ENCODE measurements at places on chromosomes 16 and 17. TPM values are rescaled to one million over a fixed set of nuclear protein-coding genes. Genes with fewer than 3 reads are reported as not detected.

RNU2-1 gene
- polyA plus RNA-seq: 3.7 TPM

ANKRD40 gene
- 20.2 TPM for polyA plus RNA-seq

NPIPB9 gene
- not detected for polyA plus RNA-seq

UBN1 gene
- 9.3 TPM for polyA plus RNA-seq

CSH2 gene
- polyA plus RNA-seq: not detected

CA10 gene
- polyA plus RNA-seq: not detected

TOX3 gene
- polyA plus RNA-seq: not detected

TBC1D3 gene
- polyA plus RNA-seq: 0.15 TPM

ABCC12 gene
- not detected for polyA plus RNA-seq

EIF3C gene
- 533 TPM for polyA plus RNA-seq

CES1 gene
- polyA plus RNA-seq: 0.84 TPM

DNA sequence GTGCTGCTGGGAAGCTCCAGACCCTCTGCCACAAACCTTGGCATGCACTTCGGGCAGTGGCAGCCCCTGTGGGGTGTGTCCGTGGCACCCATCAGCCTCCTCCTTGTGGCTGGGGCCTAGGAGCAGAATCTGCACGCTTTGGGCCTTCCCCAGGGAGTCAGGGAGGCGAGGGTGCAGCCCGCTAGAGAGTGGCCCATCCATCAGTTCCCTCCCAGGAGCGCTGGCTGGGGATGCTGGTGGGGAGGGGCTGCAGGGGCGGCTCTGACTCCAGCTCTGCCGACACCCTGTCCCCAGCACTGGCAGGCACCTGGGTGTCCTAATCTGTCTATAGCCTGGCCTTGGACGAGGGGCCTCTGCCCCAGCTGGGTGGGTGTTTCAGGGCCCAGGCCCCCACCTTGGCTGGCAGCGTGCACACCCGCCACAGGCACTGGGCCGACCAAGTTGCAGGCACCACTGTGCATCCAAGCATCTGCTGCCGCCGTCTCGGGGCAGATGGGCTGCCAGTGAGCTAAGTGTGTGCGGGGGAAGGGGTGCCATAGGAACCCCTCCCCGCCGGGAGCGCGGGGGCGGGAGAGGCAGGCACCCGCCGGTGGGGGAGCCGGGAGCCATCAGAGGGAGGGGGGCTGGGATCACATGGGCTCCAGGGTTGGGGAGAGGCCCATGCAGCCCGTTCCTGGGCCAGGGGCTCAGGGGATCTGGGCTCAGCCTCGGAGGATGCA lies 30.2 kb downstream of the ENDOV start:
- DNase-seq: no peak

GRCh38 chr16:27066668-27067537 lies at the start of gene C16orf82:
C16orf82 (plus strand) TSS chr16:27066927.
- peak; percentile 6 for DNase-seq

DNA sequence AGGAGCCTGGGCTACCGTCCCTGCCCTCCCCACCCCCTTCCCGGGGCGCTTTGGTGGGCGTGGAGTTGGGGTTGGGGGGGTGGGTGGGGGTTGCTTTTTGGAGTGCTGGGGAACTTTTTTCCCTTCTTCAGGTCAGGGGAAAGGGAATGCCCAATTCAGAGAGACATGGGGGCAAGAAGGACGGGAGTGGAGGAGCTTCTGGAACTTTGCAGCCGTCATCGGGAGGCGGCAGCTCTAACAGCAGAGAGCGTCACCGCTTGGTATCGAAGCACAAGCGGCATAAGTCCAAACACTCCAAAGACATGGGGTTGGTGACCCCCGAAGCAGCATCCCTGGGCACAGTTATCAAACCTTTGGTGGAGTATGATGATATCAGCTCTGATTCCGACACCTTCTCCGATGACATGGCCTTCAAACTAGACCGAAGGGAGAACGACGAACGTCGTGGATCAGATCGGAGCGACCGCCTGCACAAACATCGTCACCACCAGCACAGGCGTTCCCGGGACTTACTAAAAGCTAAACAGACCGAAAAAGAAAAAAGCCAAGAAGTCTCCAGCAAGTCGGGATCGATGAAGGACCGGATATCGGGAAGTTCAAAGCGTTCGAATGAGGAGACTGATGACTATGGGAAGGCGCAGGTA lies 762 bp downstream of the CDK12 start:
- peak; percentile 84 for DNase-seq

- no peak for DNase-seq
These were observed 679.8 kb upstream of the KIF2B start for GRCh38 chr17:53142890-53143289.

DNA sequence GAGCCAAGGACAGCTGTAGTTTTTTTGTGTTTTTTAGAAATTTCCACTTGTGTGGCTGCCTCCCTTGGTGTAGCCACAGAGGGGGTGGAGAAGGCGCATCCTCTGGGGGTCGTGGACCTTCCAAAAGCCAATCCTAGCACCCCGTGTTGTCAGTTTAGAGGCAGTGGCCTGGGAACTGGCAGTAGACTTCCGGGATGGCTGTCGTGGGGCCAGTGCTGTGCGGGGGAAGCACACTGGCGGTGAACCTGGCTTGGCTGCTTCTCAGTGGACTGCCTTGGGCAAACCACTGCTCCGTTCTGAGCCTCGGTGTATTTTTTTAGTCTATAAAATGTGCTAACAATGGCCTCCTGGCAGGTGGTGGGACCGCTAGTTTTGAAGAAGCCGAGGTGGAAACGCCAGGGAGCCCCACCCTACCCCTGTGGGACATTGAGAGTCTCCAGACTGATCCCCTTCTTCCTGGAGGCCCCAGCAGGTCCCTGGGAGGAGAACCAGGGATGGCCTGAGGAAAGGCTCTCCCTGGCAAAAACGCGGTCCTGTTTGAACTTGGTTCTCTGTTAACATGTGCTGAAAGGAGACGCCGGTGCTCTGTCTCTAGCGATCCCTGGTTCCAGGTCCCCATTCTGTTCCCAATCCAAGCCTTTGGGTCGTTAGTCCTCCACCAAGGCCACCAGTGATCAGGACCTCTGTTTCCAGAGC lies 125.7 kb downstream of the CMIP start:
- DNase-seq: no peak

DNA sequence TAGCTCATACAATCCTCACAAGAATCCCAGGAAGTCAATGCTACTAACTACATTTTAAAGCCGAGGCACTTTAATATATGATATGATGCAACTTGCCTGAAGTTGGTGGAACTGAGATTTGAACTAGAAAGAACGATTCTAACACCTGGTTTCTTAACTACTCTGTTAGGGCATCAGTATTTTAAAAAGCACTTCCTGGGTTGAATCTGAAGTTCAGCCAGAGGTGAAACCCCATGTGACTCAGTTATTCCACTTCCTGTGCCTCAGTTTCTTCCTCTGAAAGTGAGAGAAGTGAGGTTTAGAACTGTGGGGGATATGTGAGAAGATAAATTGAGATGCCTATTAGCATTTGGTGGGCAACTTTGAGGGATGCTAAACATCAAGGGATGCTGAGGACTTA lies 129.4 kb upstream of the ANKFN1 start:
- DNase-seq: no peak

- no peak for DNase-seq
These were observed 42.9 kb upstream of the BHLHA9 start for GRCh38 chr17:1227365-1227764.

GRCh38 chr16:30082545-30083090 lies 6.8 kb downstream of the PPP4C start:
- DNase-seq: no peak

GRCh38 chr16:64513871-64514270 lies 608.0 kb downstream of the CDH11 start:
- DNase-seq: no peak

GRCh38 chr16:28528463-28528867 lies 10.3 kb downstream of the NUPR1 start:
- no peak for DNase-seq

GRCh38 chr16:588639-588888 lies 1.3 kb upstream of the RAB40C start:
- peak; percentile 92 for DNase-seq
